EH (cell line): ENCODE measurements at places on chromosomes 12 and 14.

DNA sequence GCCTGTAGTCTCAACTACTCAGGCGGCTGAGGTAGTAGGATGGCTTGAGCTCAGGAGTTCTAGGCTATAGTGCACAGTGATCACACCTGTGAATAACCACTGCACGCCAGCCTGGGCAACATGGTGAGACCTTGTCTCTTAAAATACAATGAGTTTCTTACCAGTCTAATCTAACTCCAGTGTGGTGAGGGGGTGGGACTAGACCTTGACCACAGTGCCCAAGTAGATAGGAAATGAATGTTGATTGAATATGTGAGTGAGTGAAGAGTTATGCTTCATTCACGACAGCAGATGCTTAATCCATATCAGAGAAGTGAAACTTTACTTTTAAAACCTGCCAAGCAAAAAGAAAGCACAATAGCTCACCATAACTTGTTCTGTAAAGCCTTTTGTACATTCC lies 11.2 kb upstream of the AK7 start:
- no peak for DNase-seq

- peak; percentile 61 for DNase-seq
These were observed 31.3 kb downstream of the ACTN1 start for GRCh38 chr14:68947802-68948201.

DNA sequence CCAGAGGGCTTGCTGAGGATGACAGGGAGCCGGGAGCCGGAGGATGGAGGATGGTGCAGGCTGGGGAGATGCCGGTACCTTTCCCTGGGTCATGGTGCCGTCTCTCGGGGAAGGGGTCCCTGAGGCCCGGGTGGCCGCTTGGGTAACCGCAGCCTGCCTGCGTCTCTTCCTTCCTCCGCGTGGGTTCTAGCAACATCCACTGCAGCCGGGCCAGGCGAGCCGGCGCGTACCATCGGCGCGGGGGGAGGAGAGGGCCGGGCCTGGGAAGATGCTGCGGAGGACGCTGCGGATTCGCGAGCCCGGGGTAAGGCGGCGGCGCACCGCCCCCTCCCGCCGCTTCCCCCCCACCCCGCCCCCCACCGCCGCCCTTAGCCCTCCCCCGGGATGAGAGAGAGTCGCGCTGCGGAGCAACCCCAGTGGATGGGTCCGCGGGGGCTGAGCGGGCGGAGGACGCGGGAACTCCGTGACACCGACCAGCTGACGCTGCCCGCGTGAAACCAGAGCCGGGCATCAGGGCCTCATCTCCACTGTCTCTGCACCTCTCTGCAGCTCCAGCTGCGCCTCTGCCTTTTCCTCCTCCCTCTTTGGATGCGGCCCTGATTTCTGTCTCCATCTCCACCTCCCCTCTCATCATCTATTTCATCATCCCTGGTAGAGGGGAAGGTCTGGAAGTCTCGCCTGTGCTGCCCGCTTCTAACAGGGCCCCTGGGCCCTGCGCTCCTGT lies at the start of gene FAIM2:
Gene FAIM2 (minus strand): TSS at position 201 of the 724 bp plus-strand sequence. CDS start 108 bp downstream, at position 93.
- DNase-seq = peak; percentile 64

DNA sequence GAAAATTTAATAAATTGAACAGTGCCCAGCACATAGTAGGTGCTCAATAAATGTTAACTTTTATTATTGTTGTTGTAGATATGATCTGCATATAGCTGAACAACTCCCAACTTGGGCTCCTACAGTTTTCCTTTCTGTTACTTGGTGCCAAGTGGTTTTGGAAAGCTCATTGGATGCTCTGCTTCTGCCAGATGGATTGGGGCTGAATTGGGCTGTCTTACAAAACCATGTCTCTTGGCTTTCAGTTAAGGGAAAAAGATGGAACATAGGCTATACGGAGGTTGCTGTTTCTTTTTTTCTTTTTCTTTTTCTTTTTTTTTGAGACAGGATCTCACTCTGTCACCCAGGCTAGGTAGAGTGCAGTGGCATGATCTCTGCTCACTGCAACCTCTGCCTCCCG lies 140.7 kb upstream of the PWP1 start:
- DNase-seq = no peak

DNA sequence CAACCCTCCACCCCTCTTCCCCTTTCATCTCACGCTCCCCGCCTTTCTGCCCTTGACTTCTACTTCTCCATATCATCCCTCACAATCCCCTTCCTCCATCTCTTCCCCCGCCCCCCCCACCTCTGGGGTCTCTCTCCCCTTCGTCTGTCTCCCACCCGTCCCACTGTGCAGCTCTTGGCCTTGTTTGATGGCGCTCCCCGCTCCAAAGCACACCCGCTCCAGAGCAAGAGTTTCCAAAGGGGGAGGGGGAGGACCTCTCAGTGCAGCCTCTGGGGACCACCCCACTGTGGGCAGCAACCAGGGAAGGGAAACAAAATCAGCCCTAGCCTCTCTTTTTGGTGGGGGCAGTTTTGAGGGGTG lies 774 bp downstream of the CHGA start:
- DNase-seq = no peak

DNA sequence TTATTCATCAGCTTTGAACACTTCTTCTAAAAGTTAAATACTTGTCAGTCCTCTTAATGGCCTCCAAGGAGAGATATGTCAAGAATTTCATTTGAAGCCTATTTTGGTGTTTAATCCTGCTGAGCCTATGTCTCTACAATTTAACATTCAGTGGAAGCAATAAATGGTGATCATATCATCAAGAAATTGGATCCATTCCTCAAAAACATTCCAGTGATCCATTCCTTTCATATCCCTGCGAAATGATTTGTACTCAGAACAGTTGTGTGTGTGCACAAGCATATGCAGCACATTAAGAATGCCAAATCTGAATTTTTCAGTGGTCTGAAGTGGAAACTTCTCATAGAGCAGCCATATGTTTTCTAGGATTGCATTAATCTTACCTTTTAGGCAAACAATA lies 373.7 kb upstream of the SYT1 start:
- DNase-seq = no peak

GRCh38 chr12:101957252-101957959 lies 80.0 kb downstream of the DRAM1 start:
- DNase-seq = peak; percentile 42

DNA sequence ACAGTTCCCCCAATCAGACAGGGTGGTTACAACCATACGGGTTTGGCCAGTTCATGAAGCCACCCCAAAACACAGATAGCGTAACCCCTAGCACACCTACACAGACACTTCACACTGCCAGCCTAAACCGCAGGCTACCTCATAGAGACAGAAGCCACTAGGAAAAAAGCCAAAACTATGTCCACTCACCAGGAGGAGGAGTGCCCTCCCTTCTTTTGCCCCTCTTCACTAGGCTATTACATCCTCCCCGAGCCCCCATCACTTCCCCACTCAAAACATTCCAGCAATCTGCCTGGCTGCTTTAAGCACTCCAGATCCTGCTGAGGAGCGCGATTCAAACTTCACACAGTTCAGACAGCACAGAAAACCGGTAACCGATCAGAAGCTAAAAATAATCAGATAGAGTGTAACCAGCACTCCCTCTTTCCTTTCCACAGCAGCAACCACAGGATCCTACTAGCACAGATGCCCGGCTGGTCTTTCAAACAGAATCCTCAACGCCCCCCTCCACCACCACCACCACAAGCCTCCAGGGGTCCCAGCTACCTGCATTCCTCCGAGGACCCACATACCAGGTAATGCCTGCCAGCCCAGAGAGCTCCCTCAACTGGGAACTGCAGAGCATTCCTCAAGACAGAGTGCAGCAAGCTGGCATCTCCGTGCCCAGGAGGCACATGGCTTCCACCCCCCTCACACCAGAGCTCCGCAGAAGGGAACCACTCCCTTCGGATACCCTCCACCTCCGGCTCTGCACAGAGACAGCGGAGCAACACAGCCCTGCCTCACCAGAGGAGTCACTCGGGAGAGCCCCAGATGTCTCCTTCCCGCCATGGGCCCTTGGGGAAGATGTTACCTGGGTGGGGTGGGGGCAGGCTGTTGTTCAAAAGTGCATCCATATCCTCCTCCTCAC lies 1.5 kb downstream of the CHD4 start:
- DNase-seq = peak; percentile 52

DNA sequence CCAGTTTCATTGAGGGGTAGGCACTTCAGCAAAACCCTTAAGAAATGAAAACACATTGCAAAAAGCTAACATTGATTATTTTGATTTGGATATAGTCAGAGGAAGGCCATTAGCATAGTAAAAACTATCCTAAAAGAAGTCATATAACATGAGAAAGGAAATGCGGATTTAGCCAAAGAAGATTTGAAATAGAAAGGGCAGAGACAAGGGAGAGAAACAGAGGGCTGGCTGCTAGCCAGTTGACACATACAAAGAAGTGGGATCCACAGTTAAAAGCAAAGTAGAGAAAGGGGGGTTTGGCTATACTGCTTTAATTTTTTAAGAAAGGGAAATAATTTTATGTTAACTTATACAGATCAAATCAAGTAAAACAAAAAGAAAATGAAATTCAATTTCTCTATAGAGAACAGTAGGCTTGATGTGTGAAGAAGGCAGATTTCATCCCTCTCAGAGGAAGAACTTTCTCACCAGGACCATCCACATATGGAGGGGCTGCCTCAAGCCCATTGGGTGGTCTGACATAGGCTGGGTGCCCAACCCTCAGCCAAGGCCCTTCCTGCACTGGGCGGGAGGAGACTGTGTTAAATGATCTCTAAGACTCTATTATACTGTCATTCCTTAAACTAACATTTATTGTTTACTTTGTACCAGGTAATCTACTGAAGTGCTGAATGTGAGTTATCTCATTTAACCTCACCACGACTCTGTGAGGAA lies 420.3 kb downstream of the CCDC91 start:
- no peak for DNase-seq

- DNase-seq = no peak
These were observed 67.8 kb upstream of the DDHD1 start for GRCh38 chr14:53220914-53221313.

DNA sequence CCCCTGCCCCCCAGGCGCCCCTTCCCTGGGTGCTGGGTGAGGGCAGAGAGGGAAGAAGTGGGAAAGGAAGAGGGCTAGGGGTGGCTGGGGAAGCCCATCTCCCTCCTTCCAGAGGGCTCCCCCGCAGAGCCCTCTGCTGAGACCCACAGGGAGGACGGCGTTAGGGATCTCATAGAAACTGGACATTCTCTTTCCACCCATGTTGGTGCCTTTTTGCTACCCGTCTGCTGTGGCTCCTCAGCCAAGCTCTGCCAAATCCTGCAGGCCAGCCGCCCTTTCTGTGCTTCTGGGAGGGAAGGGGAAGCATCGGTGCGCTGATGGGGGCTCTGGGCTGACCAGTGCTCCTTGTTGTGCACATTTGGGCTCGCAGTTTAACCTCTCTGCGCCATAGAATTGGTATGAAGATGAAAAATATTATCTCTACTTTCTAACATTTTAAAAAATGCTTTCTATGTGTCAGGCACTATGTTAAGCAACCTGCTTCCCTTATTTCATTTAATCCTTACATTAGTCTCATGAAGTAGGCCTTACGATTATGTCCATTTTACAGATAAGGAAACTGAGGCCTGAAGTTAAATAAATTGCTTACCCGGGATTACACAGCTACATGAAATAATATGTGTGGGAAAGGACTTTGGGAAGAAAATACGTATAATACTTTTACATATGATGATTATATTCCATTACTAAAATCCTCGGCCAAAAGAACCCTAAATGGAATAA lies 981 bp downstream of the SLC48A1 start:
- DNase-seq = no peak

DNA sequence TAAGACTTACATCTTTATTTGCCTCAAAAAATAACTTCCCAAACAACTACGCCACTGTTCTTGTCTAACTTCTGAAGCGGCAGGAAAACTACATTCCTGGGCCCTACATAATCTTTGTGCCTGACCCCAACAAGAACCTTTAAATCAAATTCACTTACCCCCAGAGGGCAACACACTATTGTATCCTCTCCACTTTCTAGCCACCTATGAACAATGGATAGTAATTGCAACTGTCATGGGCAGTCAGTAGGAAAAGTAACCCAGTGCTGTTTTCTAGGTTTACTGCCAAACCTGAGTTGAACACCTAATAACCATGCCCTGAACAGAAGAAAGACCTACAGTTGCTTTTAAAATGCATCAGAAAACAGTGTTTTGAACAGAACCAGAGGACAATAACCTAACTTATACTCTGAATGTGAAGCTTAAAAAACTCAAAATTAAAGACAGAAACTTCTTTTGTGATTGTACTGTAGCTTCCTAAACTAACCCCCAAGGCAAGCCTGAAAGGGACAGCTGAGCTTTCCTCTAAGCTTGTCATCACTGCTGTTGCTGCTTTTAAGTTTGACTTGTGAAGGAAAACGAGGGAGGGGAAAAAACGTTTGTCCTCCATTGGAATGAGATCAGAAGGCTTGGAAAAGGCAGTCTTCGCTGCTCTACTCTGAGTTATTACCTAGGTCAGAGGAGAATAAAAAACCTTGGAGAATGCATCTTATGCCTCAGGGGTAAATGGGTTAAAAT lies 195.7 kb downstream of the SOX5 start:
- no peak for DNase-seq

DNA sequence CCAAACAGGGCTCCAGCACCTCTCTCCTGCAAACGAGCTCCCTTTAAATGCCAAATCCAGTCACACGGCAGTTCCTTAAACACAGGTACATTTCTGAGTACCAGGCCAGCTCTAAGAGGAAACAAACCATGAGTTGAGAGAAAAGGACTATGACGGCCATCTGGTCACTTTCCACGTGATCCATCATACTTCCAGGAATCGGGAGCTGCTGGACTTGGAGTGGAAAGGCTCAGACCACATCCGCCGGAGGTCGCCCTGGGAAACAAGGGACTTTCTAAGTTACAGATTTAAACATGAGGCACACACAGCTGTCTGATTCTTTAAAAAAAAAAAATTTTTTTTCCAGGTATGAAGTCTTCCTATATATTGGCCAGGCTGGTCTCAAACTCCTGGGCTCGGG lies 39.2 kb downstream of the ACADS start:
- no peak for DNase-seq

DNA sequence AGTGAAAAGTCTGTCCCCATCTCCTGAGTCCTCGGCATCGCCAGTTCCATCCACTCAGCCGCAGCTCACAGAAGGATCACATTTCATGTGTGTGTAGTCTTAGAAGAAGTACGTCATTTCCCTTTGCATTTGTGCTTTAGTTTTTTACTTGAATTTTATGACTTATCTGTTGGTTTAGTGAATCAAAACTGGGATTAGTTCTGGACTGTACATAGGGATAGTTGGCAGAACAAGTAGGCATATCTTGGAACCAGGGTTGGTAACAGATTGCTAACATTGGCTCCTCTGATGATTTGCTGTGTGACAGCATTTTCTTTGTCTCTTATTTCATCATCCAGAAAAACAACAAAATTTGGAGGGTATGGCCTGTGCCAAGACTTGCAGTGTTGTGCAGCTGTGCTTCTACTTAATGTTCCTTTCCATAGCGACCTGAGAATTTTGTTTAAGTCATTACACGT lies 69.6 kb upstream of the AEBP2 start:
- peak; percentile 67 for DNase-seq

- peak; percentile 40 for DNase-seq
These were observed 39.8 kb downstream of the BAZ2A start for GRCh38 chr12:56590237-56590830.

DNA sequence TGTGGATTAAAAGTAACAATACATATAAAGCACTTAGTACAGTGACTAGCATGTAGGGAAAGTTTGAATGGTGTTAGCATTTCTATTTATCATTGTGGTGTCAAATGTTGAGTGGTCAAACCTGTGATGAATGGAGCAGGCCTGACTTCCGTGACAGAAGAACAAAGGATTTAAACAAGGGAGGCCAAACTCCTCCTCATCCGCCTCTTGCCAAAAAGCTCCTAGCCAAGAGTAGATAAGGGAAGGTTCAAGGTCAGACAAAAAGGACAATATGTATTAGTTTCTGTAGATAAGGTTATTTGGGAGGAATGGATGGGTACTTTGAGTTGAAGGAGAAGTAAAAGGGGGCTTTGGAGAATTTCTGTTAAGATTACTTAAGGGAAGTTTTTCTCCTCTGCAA lies 6.5 kb downstream of the RNASE7 start:
- no peak for DNase-seq
